ENCODE measurements at places on chromosomes 16 and 17.

GRCh38 chr16:86693033-86693432 is 114.7 kb downstream of the FOXL1 start:
- DNase-seq: no peak

- DNase-seq: no peak
These were observed 26.8 kb downstream of the ACLY start for GRCh38 chr17:41892021-41892376.

DNA sequence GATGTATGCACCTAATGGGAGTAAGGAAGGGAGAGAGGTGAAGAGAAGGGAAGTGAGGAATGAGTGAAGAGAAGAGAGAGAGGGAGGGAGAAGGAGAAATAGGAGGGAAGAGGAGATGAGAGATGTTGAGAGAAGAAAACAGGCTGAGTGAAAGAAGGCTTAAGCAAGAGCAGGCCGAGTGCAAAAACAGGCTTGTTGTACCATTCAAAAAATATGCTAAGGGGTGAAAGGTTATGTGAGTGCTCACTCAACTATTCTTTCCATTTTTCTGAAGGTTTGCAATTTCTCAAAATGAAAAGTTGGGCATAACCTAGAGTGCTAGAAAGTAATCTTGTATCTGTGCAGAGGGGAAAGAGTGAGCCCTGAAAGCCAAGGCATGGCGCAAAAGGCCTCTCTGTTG is 22.9 kb downstream of the RPGRIP1L start:
- DNase-seq: no peak

- DNase-seq: no peak
These were observed 76.3 kb downstream of the JPH3 start for GRCh38 chr16:87678618-87679017.

- no peak for DNase-seq
These were observed 2.7 kb downstream of the CCDC102A start for GRCh38 chr16:57533431-57534336.
